Activated T-helper 1 cell treated with anti-CD3 and anti-CD28 coated beads, Interleukin-12 subunit alpha, Interleukin-12 subunit beta, Interleukin-2, Interleukin-4 antibody, amounts not matched to agents 30 ng/mL and 10 ng/mL and 1 ng/mL, durations not matched to agents 14 hours and 24 hours and 36 hours (primary cell): ENCODE measurements at places on chromosomes 16 and 17. TPM values are rescaled to one million over a fixed set of nuclear protein-coding genes. Genes with fewer than 3 reads are reported as not detected.

Gene C1QBP
- 410 and 413 TPM in 2 replicates for total RNA-seq

Gene KRTAP3-1
- total RNA-seq: not detected in 2 replicates

DNA sequence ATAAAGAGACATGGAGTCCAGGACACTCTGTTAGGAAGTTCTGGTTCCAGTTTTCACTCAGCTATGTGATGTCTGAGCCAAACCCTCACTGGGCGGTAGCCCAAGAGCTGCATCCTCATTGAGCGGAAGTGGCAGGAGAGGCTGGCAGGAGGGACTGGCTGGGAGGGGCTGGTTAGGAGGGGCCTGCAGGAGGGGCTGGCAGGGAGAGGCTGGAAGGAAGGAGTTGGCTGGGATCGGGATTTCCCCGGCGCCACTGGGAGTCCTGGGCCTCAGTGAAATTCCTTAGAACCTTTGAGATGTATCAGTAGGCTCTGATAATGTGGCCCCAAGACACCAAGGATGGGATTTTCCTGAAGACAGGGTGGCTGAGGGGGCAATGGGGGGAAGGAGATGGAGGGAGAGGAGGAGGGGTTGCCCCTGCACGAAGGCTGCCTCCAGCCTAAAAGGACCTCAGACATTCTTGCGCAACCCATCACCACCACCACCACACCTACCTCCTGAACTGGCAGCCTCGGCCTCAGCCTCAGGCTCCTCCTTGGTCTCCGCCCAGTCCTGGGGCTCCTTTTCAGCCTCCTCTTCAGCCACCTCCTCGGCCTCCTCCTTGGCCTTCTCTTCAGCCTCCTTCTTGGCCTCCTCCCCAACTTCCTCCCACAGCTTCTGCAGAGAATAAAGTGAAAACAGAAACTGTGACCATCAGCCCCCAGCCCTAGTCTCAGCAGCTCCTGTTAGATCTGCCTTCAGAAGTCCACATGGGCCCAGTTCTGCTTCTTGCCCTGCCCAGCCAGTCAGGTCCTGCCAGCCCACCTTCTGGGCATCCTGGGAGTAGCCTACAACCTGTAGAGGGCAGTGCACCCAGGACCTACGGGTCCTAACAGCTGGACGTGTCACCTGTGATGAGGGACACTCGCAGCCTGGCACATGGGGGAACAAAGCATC, 31.7 kb downstream of the CNGB1 start:
- no peak for DNase-seq

DNA sequence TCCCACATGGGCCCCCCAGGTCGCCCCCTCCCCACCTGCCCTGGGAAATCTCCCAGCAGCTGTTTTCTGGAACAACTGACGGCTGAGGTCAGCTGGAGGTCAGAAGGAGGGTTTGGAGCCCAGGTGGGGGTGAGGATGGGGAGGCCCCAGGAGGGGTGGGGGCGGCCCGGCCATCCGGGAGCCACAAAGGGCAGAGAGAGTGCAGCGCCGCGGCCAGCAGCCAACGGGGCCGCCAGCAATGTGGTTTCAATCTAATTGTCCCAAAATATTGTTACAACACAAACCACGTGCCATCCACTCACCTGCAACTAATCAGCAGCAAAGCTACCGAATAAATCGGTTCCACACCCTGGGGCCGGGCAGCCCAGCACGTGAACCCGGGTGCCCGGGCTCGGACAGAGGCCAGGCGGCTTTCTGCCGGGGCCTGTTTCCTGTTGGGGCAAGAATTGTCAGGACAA, 28.3 kb upstream of the SLC38A10 start:
- DNase-seq: no peak

Gene PCTP
- 7.7 and 8.4 TPM in 2 replicates for total RNA-seq

- DNase-seq: no peak
Measured at GRCh38 chr17:31274252-31274651, 22.8 kb downstream of the OMG start.

Gene ASPHD1
- total RNA-seq: 4.2 and 4.7 TPM in 2 replicates

- no peak for DNase-seq
Measured at GRCh38 chr17:37576281-37576680, 32.9 kb downstream of the SYNRG start.

Gene KRTAP4-5
- total RNA-seq: not detected in 2 replicates

GRCh38 chr16:49486400-49486799, 112.8 kb downstream of the C16orf78 start:
- DNase-seq: no peak

DNA sequence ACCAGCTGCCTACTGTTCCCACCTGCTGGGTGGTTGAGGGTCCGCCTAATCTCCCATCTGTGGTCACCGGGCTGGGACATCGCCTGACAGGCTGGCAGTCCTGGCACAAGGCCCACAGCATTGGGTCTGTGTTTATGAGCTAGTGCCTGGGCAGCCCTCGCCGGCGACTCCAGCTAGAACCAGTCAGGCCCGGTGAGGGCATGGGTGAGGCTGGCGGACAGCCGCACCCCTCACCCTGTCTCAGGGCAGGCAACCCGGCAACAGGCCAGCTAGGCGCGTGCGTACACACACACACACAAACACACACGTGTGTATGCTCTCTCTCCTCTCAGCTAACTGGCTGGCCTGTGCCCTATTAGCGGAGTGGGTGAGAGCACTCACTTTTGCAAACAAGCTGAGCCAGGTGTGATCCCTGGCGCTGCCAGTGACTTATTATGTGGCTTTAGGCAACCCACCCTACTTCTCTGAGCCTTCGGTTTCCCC, 10.4 kb downstream of the HSD11B2 start:
- no peak for DNase-seq

DNA sequence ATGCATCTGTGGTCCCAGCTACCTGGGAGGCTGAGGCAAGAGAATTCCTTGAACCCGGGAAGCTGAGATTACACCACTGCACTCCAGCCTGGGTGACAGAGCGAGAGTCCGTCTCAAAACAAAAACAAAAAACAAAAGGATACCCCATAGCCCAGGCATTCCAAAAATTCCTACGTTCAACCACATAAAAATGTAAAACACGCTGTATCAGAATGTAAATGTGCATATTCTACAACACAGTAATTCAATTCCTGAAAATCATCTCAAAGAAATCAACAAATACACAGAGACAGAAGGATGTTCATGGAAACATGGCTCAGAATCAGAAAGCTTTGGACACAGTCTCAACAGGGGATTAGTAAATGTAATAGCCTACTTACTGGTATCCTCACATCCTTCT, 33.0 kb downstream of the COG7 start:
- no peak for DNase-seq
